ENCODE measurements at places on chromosomes 16 and 17. TPM values are rescaled to one million over a fixed set of nuclear protein-coding genes. Genes with fewer than 3 reads are reported as not detected.

DNA sequence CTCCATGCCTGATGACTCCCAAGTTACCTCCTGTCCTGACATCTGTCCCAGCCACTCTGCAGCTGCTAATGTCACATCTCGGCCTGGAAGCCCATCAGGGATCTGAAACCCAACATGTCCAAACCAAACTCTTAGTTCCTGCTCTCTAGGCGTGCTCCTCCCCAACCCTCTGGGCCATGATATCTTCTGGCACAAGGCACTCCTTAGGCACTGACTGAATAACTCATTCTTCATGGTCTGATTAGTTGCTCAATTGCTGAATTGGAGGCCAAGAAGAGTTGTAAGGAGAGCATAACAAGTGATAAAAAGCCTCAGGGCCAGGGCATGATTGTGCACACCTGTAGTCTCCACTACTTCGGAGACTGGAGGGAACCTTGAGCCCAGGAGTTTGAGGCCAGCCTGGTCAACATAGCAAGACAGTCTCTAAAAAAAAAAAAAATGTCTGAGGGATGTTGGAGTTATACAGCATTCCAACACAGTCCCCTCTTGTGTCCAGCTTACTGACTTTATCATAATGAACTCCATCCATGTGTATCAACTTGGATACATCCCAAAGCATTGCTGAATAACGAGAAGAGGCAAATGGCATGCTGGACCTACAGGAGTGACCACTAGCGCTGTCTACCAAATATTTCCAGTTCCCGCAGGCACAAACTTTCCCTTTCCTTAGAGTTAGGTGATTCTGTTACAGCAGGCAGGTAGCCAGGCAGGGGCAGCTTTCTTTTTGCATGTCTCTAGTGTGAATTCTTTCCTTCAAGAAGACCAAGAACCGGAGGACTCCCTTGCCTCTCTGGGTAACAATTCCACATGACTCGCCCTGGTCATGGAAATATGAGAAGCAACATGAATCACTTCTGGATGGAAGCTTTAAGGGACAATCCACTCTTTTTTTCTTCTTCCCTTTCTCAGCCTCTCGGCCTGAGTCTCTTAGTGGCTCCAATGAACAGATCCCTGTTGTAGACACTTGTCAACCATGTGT is 18.1 kb upstream of the SHCBP1 start:
- H3K4me3 ChIP-seq: no peak overlapping the region
- H3K27me3 ChIP-seq: no peaks in the 10 kb centered on the region
- H3K36me3 ChIP-seq: peaks cover 3% of the 10 kb centered on the region
- no peak overlapping the region for H3K27ac ChIP-seq

DNA sequence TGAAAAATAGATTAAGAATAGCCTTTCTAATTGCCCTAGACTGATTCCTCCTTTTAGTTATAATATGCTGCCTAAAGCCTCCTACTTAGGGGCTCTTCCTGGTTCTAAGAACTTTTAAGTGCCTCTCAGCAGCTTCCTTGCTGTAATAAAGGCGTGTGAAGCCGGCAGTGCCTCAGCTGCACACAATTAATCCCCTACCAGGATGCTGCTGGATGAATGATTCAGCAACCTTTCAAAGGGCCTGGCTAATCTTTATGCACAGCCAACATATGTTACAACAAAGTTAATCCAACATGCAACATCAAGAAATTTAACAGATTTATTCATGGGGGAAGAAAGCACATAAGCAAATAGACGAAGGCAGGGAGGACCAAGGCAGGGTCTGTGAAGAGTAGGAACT is 145.2 kb downstream of the PMP22 start:
- DNase-seq: no peak
- H3K4me3 ChIP-seq: no peak overlapping the region
- no peaks in the 10 kb centered on the region for H3K4me1 ChIP-seq
- H3K36me3 ChIP-seq: no peaks in the 10 kb centered on the region

DNA sequence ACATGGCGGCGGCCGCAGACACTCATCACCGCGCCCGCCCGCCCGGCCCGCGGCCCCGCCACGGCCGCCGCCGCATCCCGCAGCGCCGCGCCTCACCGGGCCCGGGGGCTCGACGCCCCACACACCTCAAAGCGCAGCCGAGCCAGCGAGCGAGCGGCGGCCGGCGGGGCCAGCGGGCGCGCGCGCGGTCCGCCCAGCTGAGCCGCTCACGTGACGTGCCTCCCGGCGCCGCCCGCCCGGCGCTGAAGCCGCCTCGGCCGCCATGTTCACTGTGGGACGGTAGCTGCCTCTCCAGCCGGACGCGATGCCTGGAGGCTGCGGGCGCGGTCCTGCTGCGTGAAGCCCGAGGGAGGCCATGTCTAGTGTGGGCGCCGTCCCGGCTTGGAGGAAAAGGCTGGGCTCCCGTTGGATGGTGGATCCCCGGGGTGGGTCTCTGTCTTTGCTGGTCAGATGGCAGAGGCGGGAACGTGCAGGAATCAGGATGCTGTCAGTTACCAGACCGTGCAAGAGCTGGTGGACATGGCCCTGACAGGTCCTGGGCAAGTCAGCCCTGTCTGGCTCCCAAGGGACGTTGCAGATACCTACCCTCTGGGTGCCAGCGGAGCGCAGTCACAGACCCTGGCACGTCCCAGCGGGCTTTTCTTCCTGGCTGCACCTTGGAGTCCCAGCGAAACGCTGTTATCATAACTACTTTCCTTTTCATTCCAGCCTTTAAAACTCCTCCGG is at the start of gene USP31:
Gene USP31 (minus strand): TSS at position 186 of the 726 bp plus-strand sequence. CDS start 182 bp downstream, at position 4.
- peak within 1 kb of the TSS; percentile 88 for H3K4me3 ChIP-seq
- H3K4me1 ChIP-seq: peaks cover 21% of the 10 kb centered on the region
- peaks cover 12% of the 10 kb centered on the region for H3K27me3 ChIP-seq
- peak within 1 kb of the TSS; percentile 77 for H3K27ac ChIP-seq
- H3K36me3 ChIP-seq: no peaks in the 10 kb centered on the region
- DNase-seq: peak; percentile 90

- peaks cover 8% of the 10 kb centered on the region for H3K36me3 ChIP-seq
- peak overlapping the region; percentile 96 for H3K4me3 ChIP-seq
- no peaks in the 10 kb centered on the region for H3K27me3 ChIP-seq
- H3K4me1 ChIP-seq: peaks cover 39% of the 10 kb centered on the region
- peak overlapping the region; percentile 94 for H3K27ac ChIP-seq
These were observed 335 bp downstream of the TMEM11 start for GRCh38 chr17:21213638-21214014.

- no peak overlapping the region for H3K27ac ChIP-seq
- no peak for DNase-seq
- H3K4me1 ChIP-seq: peaks cover 17% of the 10 kb centered on the region
These were observed 20.4 kb upstream of the TMEM98 start for GRCh38 chr17:32907583-32907982.

DNA sequence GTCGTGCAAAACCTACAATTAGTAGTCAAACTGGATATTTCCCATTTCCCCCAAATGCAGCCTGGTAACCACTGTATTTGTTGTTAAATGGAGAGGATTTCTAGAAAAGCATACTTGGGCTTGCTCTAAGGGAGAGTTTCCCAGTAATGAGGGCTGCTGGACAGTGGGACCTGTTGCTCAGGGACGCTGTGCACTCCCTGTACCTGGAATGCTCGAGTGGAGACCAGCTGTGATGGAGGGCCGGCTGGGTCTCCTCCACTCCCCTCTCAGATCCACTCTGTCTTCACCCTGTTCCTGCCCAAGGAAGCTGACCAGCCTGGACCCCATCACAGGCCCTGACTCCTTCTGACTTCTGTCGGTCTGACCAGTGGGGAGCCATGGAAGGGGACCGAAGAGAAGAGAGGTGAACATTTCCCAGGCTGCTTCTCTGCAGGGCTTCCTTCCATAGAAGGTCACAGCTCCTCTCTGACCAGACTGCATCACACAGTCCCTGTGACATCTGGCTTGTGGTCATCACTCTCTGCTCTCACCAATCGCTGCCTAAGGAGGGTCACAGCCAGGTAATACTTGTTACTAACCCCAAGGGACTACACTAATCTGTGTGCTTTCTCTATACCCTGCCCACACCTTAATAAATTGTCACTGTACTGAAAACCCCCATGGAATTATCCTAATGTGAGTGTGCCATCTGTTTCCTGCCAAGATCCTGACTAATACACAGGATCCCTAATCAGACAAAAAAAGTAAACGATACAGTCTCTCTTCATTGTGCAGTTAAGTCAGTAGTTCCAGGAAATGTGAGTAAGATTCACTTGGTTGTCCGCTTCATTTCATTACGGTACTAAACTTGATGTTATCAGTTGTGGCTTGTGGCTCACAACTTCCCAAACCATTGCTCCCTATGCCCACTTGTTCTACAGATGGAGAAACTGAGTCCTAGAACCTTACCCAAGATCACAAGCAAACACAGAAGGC is 102.4 kb downstream of the CCT6B start:
- H3K27me3 ChIP-seq: peaks cover 4% of the 10 kb centered on the region
- no peak overlapping the region for H3K4me3 ChIP-seq
- no peaks in the 10 kb centered on the region for H3K36me3 ChIP-seq

DNA sequence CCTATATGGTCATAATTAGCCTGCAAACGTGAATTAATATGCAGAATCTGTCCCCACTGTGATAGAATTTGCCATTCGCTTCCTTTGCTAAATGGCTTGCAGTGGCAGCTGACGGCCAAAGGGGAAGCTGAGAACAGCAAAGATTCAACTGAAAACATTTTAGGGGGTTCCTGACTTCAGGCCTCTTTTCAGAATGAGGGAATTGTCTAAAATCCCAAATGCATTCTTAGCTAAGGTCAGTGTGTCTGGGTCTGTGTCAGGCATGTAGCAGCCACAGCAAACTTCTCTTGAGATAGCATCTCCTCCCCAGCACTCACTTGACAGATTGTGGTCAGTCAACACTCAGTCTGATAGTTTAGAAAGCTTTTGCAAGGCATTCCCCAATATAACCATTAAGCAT is 701.1 kb downstream of the WWOX start:
- no peak overlapping the region for H3K4me3 ChIP-seq
- H3K4me1 ChIP-seq: no peaks in the 10 kb centered on the region
- H3K36me3 ChIP-seq: no peaks in the 10 kb centered on the region
- no peak for DNase-seq
- H3K27me3 ChIP-seq: no peaks in the 10 kb centered on the region

DNA sequence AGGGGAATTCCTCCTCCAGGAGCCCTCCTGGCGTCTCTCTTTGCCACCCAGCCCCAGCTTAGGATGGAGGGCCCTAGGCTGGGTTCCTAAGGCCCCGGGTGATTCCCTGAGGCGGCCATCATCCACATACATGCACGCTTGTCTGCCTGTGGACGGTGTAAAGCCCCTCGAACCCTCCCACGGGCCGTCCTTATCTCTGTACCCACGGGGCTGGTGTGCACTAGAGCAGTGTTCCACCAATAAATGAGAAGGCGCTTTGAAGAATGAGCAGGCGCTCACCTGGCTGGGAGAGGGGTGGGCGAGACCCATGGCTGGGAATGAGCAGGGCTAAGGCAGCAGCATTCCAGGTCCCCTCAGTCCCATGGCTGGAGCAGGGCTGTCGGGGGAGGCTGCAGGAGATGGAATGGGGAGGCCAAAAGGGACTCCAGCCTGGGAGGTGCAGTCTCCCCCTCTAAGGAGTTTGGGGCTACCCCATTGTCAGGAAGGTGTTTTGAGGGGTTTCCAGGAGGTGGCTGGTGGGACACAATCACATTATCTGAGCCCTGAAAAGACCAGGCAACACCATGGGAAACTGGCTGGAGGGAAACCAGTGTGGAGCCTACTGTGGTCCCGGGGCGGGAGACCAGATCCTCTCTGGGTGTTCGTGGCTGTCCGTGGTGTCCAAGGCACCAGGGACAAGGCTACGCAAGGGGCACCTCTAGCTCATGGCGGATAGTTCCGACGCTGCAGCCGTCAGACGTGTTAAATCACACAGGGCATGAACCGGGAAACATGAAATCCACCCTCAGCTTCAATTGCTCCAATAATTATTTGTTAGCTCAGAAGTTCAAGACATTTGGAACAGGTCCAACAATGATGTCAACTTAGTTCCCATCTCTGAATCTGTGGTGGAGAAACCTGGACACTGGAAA is 87.5 kb upstream of the DNAH17 start:
- no peak overlapping the region for H3K4me3 ChIP-seq
- H3K36me3 ChIP-seq: peaks cover 7% of the 10 kb centered on the region
- H3K27ac ChIP-seq: no peak overlapping the region
- H3K4me1 ChIP-seq: peaks cover 22% of the 10 kb centered on the region

DNA sequence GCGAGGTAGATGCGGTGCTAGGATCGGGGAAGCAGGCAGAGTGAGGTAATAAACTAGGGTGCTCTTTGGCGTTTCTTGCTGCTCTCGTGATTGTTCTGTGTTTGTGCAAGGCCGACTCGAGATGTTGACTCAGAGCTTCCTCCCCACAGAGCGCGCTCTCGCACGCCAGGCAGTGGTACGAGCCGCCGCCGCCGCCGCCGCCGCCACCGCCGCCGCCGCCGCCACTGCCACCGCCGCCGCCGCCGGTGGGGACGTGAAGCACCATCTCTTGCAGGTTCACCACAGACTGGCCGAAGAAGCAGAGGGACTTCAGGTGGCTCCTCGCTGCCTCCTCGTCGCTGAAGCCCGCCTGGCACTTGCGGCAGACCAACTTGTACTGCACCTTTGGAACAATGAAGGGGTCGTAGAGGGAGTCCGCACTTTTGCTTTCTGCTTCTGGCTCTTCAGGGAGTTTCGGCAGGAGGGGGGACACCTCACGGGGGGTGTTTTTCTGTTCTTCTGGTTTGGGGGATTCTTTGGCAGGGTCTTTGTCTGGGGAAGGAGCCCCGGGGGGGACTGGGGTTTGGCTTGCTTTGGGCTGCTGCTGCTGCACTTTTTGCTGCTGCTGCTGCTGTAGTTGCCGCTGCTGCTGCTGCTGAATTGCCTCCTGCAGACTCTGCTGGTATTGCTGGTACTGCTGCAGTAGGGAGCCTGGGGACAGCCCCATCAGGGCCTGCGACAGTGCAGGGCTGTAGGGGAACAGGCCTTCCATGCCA is 260.2 kb downstream of the ZFHX3 start:
- DNase-seq: peak; percentile 82
- peaks cover 11% of the 10 kb centered on the region for H3K36me3 ChIP-seq
- peaks cover 25% of the 10 kb centered on the region for H3K4me1 ChIP-seq

- peaks cover 1% of the 10 kb centered on the region for H3K4me1 ChIP-seq
- H3K27me3 ChIP-seq: peaks cover 6% of the 10 kb centered on the region
- no peak for DNase-seq
These were observed 9.3 kb upstream of the ZC3H18 start for GRCh38 chr16:88560714-88561484.

- H3K4me1 ChIP-seq: no peaks in the 10 kb centered on the region
- H3K36me3 ChIP-seq: no peaks in the 10 kb centered on the region
- no peak overlapping the region for H3K4me3 ChIP-seq
- H3K27me3 ChIP-seq: no peaks in the 10 kb centered on the region
- H3K27ac ChIP-seq: no peak overlapping the region
These were observed 50.3 kb downstream of the ZFPM1 start for GRCh38 chr16:88503374-88503770.

DNA sequence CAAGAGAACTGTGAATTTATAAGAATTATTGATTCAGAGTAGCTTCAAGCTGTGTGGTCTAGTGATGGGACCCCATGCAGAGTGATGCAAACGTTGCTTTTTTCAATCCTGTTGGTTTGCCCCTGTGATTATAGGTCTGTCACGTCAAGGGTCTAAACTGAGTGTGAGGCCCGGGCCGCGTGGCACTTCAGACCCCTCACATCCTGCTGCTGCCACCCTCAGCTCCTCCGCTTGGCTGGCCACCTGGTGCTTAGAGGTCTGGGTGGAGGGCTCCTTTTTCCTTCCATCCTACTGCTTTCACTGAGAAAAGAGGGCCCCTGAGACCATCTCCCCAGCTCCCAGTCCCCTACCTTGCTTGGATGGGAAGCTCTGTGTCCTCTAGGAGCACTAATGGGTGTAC is 12.0 kb downstream of the MYL4 start:
- no peak for DNase-seq
- H3K36me3 ChIP-seq: peaks cover 12% of the 10 kb centered on the region
- H3K4me3 ChIP-seq: no peak overlapping the region
- H3K4me1 ChIP-seq: peaks cover 59% of the 10 kb centered on the region

The OGFOD3 gene
- total RNA-seq: 24.4 TPM
